ENCODE measurements at places on chromosomes 11 and 22.

DNA sequence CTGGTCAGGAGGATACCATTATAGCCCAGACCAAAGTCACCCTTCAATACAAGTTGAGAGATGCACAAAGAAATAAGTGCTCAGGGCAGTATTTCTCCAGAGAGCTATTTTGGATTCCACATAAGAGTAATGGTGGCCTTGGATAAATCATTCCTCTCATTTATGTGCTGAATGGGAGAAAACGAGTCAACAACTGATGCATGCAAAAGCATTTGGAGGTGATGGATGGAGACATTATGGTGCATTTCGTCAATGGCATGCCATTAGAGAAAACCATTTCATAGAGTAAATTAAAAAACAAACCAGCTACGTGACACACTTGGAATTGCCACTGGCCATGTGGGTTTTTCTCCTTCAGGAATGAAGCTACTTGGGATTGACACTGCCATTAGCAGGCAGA, 81.2 kb downstream of the ARL14EP start:
- DNase-seq = no peak

DNA sequence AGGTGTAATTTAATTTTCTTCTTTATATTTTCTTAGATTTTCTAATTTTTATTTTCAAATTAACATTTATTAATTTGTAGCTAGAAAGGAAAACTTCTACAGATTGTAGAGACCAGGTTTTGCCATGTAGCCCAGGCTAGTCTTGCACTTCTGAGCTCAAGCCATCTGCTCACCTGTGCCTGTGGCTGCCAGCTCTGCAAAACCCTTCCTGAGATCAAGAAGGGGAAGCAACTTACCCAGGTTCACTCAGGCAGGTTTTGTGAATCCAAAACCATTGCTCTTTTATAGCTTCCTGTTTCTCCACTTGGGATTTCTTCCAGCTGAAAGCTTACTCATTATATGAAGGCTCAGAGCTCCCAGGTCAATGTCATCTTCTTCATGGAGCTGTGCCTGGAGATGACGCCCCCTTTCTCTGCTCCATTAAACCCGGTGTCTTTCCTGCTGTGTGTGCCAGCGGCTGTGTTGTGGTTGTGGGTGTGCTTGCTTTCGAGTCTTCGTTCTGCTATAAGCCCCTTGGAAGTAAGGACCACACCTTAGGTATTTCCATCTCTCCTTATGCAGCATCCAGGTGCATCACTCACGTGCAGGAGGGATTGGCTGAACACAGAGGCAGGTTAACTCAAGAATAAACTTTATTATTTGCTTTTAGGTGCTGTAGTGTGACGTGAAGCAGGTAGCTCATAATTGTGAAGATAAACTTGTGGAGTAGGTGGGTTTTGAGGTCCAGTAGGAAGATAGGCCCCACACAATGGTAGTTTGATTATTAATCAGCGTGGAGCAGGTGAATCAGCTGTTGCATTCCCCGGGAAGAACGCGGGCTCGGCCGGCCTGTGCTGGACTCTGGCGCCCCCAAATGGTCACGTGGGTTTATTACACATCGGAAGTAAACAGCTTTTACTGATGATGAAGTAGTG, 42.2 kb upstream of the INCENP start:
- DNase-seq = peak; percentile 38

- no peak for DNase-seq
Measured at GRCh38 chr11:126502159-126502558, 146.7 kb downstream of the ST3GAL4 start.

DNA sequence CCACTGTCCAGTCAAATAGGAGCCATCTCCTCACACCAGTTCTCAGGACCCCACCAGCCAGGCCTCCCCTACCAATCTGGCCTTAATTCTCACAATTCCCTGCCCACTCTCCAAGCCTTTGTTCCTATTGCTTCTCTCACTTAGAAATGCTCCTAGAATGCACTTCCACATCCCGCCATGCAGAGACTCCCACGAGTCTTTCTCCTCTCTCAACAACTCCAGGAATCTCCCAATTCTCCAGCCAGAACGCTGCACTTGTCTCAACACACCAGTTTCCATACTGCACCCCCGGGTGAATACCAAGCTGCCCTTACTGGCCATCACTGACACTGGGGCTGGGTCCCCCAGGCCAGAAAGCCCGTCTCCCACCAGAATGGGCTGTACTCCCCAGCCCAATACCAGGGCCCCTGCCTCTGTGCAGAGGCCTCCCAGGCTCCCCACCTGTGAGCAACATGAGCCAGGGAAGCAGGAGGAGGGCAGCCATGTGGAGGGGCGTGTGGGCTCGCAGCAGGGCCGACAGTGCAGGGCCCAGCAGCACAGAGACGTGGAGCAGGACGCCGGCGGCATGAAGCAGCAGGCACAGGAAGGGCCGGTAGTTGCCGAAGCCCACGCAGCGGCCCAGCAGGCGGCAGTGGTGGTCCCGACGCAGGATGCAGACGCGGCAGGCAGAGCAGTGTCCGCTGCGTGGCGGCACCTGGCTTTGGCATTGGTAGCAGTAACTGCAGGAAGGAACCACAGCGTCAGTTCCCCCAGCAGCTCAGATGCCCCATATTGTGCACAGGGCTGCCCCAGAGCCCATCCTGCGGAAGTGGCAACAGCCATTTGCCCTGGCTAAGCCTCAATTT, 2.4 kb downstream of the ZDHHC24 start:
- DNase-seq = no peak

GRCh38 chr11:60095477-60096120, 7.1 kb downstream of the MS4A2 start:
- no peak for DNase-seq

DNA sequence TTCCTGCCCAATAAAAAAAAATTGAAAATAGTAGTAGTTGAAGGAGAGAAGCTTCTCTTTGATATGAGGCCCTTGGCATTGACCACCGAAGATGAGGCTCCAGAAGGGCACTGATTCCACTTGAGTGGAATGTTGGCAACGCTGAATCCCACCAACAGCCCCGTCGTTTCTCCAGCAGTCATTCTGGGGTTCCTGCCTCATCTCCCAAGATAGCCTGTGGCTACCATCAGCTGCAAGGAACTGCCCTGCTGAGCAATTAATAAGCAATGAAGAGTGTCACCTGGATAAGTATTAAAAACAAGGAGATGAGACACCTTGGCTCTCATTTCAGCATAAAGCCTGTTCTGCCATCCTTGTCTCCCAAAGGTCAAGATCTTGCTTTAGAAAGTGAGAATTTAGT, 144.1 kb downstream of the CSNK2A3 start:
- no peak for DNase-seq

- no peak for DNase-seq
Measured at GRCh38 chr11:496834-497564, 10.0 kb downstream of the RNH1 start.

GRCh38 chr11:44176546-44177213, 81.2 kb downstream of the EXT2 start:
- DNase-seq = no peak

- DNase-seq = no peak
Measured at GRCh38 chr22:25156736-25157135, 42.9 kb upstream of the CRYBB3 start.

DNA sequence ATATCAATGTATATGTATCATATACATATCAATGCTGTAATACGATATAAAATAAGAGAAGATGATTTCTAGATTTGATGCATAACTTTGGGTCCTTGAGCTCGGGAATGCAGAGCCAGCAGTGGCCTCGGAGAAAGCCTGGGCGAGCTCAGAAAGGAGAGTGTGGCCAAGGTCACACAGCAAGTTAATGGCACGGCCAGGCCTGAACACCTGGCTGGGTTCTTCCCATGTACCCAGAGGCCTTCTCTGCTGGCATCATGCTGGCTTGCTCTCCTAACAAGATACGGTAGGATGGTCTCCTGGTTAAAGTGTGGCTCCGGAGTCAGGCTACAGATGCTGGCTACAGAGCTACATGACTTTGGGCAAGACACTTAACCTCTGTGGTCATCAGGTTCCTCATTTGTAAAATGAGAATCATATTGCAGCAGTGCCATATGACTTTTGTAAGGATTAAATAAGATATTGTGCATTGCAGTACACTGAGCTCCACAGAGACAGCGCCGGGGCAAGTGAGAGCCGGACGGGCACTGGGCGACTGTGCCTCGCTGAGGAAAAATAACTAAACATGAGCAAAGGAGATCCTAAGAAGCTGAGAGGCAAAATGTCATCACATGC, 29.9 kb downstream of the TPST2 start:
- no peak for DNase-seq

- no peak for DNase-seq
Measured at GRCh38 chr11:109378034-109378433, 44.0 kb upstream of the C11orf87 start.

DNA sequence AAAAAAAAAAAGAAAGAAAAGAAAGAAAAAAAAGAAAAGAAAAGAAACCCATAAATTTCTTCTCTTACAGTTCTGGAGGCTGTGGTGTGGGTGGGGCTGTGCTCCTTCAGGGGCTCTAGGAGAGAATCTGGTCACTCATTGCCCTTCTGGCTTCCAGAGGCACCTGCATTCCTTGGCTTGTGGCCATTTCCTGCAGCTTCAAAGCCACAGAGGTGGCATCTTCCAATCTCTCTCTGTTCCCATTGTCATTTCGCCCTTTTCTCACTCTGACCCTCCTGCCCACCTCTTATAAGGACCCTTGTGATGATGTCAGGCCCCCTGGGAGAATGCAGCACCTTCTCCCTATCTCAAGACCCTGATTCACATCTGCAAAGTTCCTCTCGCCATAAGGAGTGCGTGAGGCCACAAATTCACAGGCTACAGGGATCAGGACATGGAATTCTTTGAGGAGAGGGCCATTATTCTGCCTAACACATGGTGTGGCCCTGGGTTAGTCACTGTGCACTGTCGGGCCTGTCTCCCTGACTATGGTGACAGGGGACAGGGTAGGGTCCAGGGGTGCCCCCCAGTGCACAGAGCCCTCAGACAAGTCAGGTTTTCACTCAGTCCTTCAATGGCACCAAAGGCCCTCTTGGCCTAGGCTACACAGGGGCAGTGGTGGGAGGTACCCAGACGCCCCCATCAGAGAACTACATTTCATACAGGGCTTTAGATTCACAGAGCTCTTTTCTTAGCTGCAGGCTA, 38.6 kb upstream of the PRR5 start:
- DNase-seq = no peak

- DNase-seq = no peak
Measured at GRCh38 chr22:26436903-26437515, 7.9 kb downstream of the ASPHD2 start.

DNA sequence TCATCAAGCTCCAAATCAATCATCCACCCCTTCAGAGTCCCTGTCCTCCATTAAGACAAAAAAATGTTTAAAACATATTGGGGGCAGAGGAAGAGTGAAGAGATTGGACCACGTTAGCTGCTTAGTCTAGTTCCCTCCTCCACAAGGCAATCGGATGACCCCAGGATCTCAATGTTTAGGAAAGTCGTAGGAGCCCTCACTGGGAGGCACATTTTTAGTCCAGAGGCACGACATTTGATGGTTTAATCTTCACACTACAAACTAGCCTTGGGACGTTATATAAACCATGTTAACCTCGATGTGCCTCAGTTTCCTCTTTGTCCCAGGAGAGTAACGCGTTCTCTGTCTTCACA, 588 bp upstream of the FAT3 start:
- DNase-seq = no peak

DNA sequence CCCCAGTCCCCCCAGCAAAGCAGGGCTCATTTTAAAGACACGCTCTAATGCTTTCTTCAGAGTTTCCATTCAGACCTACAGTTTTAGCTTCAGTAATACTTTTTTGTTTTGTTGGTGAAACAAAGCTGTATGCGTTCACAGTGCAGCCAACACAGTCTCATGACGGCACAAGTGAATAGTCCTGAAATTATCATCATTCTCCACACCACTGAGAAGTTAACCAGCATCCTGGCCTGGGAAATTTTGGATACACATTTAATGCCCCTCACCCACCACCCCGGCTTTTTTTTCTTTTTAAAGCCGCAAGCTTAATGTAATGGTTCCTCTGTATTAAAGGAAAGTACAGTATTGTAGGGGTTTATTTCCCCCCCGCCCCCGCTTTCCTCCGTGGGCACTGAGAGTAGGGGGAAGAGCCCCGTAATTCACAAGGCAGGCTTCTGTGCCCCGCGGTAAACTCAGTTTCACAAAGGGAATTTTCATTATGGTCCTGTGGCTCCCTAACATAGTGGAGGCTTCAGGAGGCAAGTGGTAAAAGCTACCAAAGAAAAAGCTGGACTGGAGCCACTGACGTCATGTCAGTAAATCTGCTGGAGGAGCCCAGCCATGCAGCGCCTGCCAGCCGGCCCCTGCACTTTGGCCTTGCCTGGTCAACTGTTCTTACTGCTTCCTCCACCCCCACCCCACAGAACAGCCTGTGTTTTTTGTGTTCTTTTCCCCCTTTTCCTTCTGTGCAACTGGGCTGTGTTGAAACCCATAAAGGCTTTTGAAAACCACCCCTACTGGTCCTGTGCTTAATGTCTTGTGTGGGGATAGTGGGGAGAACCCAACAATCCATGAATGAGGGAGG, 18.2 kb downstream of the TEAD1 start:
- no peak for DNase-seq

DNA sequence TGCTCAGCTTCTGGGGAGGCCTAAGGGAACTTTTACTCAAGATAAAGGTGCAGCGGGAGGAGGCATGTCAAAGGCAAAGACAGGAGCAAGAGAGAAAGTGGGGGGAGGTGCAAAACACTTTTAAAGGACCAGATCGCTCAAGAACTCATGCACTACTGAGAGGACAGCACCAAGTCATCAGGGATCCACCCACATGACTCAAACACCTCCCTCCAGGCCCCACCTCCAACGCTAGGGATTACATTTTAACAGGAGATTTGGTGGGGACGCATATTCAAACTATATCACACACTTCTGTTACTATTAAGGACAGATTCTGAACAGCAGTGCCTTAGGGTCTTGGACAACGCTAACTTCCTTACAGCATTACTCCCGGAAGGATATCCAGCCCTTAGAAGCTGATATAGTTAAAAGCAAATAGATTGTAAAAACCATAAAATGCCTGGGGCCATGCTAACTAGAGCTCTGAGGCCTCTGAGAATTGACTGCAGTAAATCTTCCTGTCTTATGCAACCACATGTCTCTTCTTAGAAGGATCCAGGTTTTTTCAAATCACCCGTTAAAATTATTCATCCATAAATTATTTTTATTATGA, 16.7 kb upstream of the ZC3H12C start:
- no peak for DNase-seq

DNA sequence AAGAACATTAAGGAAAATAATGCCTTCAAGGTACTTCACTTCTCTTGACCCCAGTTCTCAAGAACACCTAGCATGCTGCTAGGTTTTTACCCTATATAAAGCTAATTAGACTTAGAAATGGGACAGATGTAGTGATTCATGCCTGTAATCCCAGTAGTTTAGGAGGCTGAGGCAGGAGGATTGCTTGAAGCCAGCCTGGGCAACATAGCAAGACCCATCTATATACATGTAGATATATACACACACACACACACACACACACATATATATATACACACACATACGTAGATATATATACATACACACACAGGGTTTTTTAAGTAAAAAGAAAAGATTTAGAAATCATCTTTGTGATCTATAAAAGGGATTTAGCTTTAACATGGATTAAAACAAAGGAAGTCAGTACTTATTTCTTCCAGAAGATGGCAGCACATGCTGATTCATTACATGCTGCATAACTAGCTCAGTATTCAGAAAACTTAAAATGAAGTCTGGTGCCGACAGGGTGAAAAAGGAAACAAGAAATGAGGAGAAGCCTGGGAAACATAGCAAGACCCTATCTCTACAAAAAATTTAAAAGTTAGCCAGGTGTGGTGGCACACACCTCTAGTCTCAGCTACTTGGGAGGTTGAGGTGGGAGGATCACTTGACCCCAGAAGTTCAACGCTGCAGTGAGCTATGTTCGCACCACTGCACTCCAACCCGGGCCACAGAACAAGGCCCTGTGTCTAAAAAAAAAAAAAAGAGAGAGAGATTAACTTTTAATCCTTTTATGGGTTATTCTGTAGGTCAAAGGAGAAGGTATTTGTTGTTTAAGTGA, 28.5 kb upstream of the RBX1 start:
- DNase-seq = no peak
